ENCODE measurements at places on chromosomes 1 and 21. TPM values are rescaled to one million over a fixed set of nuclear protein-coding genes. Genes with fewer than 3 reads are reported as not detected.
A peak's percentile ranks its signal among the peaks of the same experiment; 100 is the strongest.

- peak; percentile 63 for DNase-seq
These were observed 33.4 kb downstream of the FAM78B start for GRCh38 chr1:166133276-166133841.

- DNase-seq: no peak
These were observed 247.4 kb downstream of the KAZN start for GRCh38 chr1:14845851-14846250.

DNA sequence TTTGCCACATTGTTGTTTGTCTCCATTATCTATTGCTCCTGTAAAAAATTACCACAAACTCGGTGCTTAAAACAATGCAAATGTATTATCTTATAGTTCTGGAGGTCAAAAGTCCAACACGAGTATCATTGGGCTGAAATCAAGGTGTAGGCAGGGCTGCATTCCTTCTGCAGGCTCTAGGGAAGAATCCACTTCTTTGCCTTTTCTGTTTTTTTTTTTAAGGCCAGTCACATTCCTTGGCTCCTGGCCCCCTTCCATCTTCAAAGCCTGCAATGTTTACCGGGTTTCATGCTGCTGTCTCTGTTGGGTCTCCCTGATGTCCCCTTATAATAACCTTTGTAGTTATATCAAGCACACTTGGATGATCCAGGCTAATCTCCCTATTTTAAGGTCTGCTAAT is 212.7 kb downstream of the PTBP2 start:
- DNase-seq: no peak

DNA sequence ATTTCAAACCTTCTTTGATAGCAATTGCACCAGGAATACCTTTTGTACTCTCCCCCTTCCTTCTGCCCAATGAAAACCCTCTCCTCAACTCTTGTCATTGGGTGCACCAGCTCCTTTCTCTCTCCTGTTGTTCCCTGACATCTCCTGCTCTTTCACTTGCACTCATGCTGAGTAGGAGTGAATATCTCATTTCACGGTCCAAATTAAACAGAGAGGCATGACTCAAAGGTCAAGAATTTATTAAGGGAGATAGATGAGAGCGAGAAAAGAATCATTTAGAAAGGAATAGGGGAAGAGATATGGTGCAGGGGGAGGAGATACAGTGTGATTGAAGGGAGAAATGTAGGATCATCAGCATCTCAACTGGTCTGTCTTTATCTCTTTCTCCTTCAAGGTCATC is 22.1 kb downstream of the AIM2 start:
- no peak for DNase-seq

- no peak for DNase-seq
These were observed 33.5 kb downstream of the GPR137B start for GRCh38 chr1:236175642-236176336.

DNA sequence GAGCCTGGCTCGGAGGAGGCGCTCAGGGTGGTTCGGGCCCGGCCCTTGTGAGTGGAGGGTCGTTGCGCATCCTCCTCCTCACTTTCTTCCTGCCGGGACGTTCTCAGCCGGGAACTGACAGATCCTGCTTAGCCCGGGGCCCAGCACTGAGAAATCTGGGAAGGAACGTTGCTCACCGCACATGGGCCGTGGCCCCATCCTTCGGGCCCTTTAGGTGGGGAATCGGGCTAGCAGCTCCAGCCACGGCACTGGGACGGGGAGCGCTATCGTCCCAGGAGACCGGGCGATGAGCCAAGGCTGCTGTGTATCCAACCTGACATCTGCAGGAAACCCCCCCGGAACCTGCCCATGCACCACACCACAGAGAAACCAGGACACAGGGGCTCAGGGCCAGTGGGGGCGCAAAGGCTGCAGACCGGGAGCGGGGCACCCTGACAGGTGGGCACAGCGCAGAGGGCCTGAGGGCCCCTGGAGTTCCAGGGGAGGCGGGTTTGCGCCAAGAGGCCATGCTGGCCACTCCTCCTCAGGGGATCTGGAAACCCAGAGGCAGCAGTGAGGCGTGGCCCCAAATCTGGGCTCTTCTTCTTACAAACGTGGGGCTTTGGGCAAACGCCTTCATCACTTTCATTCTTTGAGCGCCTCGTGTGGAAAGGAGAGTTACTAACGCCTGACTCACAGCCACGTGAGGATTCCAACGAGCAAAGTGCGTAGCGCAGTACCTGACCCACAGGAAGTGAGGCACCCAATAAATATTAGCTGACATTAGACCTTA is at the start of gene SH2D5:
SH2D5 (minus strand) TSS at position 116 of the 772 bp plus-strand sequence. CDS start 4,659 bp downstream, outside the sequence.
- DNase-seq: peak; percentile 89

DNA sequence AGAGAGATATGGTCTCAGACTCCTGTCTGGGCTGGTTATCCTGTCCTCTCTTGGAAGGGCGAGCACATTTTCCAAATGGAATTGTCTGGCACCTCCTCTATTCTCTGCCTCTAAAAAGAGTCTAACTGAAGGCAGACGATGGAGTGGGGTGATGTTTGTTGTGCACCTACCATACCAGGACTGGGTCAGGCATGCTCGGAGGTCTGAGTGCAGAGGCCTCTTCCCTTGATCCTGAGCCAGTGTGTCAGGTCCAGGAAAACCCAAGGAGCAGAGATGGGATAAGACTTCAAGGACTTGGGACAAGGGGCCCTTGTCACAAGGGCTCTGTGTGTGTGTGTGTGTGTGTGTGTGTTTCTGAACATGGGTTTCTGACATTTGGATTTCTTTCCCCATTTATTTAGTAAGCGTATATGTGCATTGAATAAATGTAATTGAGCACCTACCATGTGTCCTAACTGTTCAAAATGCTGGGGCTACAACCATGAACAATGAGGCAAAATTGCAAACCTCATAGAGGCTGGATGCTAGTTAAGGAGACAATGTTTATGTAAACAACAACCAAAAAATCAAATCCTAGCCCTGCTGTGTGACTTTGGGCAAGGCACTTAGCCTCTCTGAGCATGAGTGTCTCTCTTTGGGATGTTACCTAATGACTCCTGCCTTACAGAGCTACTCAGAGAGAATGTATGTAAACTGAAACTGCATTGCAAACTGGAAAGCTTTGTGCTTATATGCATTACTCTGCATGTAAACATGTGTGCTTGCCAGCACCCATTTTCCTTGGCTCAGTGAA is 276.3 kb downstream of the FOXD2 start:
- DNase-seq: no peak

Gene SPATA21
- not detected for total RNA-seq

All from endodermal cell (in vitro differentiated cells).